ENCODE measurements at places on chromosomes 3 and 15. TPM values are rescaled to one million over a fixed set of nuclear protein-coding genes. Genes with fewer than 3 reads are reported as not detected.

CATSPER2 gene
- total RNA-seq = 2.0 TPM

HEMK1 gene
- total RNA-seq = 97.4 TPM

DMXL2 gene
- 8.7 TPM for total RNA-seq

FBXL22 gene
- 0.50 TPM for total RNA-seq

DNA sequence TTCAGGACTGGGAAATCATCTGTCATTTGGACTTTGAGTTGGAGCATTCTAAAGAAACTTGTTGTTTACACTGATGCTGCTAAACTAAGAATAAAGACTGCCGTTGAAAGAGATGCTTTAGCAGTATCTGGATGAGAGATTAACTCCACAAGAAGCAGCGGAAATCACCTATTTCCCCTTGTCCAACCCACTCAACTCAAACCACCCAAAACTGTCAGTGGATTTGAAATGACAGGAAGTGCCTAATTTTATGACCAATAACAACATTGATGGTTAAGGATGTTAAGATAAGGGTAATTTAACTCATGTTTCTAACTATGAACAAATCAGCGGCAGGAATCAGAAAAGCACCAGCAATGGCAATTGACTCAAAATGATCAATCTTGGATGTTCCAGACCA is 110.8 kb upstream of the NR2F2 start:
- H3K36me3 ChIP-seq = no peaks in the 10 kb centered on the region
- no peaks in the 10 kb centered on the region for H3K27me3 ChIP-seq
- no peaks in the 10 kb centered on the region for H3K4me1 ChIP-seq
